IPS DF 6.9 (cell line): ENCODE measurements at places on chromosomes 3 and 15.

DNA sequence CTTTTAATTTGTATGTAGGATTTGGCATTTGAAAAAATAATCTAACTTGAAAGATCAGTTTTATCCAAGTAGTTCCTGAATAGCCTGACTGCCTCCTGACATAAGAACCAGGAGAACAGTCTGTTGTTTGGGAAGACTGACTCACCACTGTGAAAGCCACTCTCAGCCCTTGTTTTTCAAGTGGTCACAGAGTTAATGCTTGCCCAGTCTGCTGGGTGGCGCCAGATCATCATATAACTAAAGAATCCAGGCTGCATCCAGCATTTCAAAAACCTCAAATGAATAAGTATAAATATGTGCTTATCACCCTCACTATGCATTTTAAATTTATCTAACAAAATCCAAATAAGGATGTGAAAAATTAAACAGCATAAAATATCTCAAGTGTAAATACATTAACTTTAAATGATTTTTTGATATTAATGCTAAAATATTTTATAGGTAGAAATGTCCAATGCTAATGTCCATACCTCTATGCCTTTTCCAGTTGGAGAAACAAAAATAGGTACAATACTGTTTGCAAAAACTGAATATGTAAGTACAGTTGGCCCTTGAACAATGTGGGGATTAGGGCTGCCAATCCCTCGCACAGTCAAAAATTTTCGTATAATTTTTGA is 26.9 kb upstream of the ZBBX start:
- no peaks in the 10 kb centered on the region for H3K36me3 ChIP-seq
- H3K4me3 ChIP-seq, result no peak overlapping the region
- H3K27me3 ChIP-seq, result no peaks in the 10 kb centered on the region
- DNase-seq, result peak; percentile 55
- H3K27ac ChIP-seq, result no peak overlapping the region
- no peaks in the 10 kb centered on the region for H3K4me1 ChIP-seq

DNA sequence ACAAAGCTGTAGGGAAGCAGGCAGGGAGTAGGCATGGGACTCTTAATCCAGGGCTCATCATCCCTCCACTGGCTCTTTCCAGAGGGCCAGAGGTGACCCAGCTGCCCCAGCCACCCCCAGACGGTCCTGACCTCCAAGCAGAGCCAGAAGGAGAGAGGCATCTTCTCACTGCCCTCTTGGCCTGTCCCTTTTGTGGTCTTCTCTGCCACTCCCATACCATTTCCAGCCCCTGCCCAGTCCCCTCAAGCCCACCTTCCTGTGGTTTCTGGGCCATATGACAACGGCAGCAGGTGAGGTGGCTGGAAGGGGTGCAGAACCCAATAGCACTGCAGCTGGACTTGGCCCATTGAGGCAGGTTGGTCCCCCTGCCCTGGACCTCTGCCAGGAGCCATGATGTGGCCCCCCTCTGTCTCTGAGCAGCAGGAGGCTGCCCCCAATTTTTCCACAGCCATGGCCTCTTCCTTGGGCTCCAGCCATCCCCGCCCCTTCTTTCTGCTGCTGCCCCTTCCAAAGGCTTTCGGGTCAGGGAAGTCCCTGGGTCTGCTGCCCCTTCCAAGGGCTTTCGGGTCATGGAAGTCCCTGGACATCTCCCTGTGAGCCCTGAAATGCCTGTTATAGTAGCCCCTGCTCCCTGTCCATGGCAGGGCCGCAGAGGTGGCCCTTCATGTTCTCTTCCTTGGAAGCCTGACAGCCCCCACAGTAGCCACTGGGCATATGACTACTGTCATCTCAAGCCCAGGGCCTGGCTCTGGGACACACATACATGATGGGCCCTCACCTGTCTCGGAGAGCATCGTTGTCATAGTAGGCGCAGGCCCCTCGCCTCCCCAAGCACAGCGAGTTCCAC is 39.5 kb upstream of the RAB6B start:
- no peak overlapping the region for H3K4me3 ChIP-seq
- no peaks in the 10 kb centered on the region for H3K27me3 ChIP-seq
- no peak for DNase-seq
- H3K27ac ChIP-seq, result no peak overlapping the region
- no peaks in the 10 kb centered on the region for H3K36me3 ChIP-seq
- H3K4me1 ChIP-seq, result no peaks in the 10 kb centered on the region

GRCh38 chr15:46961795-46962194 is 755.5 kb upstream of the SEMA6D start:
- H3K27me3 ChIP-seq, result no peaks in the 10 kb centered on the region
- H3K36me3 ChIP-seq, result no peaks in the 10 kb centered on the region
- H3K27ac ChIP-seq, result no peak overlapping the region
- no peak for DNase-seq

DNA sequence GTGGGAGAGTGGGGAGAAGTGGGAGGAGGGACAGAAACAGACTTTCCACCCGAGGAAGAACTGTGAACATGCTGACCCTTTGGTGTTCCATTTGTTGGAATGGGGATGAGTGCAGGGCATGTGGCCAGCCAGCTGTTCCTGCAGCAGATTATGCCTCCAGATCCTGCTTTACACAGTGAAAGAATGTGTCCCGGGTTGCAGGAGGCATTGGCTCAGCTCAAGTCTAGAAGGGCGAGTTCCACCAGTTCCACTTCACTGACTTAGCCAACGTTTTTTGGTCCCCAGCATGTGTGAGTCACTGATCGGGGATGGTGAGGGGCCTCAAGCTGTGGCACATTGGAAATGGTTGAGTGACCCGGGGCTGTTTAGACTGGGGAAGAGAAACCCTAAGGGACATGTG is 307.0 kb upstream of the ROPN1 start:
- no peaks in the 10 kb centered on the region for H3K4me1 ChIP-seq
- H3K27ac ChIP-seq, result no peak overlapping the region
- no peak for DNase-seq
- H3K27me3 ChIP-seq, result no peaks in the 10 kb centered on the region
- H3K36me3 ChIP-seq, result no peaks in the 10 kb centered on the region

GRCh38 chr15:60781211-60781713 is 302.3 kb upstream of the ICE2 start:
- H3K4me1 ChIP-seq, result peaks cover 8% of the 10 kb centered on the region
- no peaks in the 10 kb centered on the region for H3K27me3 ChIP-seq
- H3K27ac ChIP-seq, result no peak overlapping the region
- DNase-seq, result no peak
- no peak overlapping the region for H3K4me3 ChIP-seq
- H3K36me3 ChIP-seq, result no peaks in the 10 kb centered on the region

DNA sequence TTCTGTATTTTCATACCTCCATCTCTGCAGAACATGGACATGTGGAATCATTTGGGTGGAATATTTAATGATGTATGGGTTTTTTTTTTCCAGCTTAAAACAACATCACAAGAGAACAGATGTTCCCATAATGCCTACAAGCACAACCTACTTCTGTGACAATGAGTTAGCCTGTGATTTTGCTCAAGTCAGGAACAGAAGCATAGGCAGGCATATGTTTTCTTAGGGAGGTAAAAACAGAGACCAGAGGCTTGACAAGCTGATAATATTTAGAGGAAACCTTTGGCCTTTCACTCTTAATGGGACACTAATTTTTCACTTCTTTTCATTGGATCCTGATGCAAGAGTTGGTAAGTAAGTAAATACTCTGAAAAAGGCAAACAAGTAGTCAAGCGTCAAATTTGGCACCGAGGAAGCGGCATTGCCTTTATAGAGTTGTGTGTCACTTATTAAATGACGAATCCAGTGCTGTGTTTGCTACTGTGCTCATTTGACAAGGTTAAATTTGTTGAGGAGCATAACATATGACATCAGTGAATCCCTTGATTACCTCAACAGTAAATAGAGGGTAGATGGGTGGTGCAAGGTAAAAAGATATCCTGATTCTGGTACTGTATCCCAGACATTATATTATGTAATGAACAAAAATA is 66.7 kb upstream of the RBMS3 start:
- no peak for DNase-seq
- no peak overlapping the region for H3K4me3 ChIP-seq
- no peaks in the 10 kb centered on the region for H3K4me1 ChIP-seq
- no peaks in the 10 kb centered on the region for H3K27me3 ChIP-seq

GRCh38 chr15:80578871-80579270 is 116.2 kb upstream of the ABHD17C start:
- DNase-seq, result no peak
- H3K4me1 ChIP-seq, result no peaks in the 10 kb centered on the region; the same call in 1 of the 2 replicates
- H3K36me3 ChIP-seq, result no peaks in the 10 kb centered on the region; the same call in 1 of the 2 replicates
- no peaks in the 10 kb centered on the region for H3K27me3 ChIP-seq

DNA sequence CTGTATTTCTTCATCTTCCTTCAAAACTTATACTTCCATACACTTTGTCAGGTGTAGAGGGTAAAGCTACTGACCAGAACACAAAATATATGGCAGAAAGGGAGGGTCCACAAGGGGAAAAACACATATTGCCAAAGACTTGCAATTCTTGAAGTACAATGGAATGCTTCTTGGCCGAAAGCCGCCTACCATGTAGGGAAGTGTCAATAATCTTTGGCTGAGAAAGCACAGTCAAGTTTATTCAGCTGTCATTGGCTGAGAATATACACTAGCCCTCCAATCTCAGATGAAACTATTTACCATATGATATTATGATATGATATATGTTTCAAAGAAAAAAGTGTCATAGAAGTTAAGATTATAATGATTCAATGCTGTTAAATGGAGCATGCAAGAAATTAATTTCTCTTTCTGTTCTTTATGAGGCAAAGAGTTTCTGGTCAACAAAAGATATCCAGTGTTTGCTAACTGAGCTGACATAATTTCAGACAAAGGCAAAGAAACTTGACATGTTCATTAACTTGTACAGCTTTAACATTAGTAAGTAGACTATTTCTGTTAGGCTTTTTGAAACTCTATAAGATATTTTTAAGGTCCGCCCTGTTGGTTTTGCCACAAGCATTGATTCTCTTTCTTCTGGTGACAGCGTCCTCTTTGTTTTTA is 89.0 kb upstream of the LPP start:
- H3K36me3 ChIP-seq, result no peaks in the 10 kb centered on the region
- H3K4me1 ChIP-seq, result no peaks in the 10 kb centered on the region
- DNase-seq, result no peak

DNA sequence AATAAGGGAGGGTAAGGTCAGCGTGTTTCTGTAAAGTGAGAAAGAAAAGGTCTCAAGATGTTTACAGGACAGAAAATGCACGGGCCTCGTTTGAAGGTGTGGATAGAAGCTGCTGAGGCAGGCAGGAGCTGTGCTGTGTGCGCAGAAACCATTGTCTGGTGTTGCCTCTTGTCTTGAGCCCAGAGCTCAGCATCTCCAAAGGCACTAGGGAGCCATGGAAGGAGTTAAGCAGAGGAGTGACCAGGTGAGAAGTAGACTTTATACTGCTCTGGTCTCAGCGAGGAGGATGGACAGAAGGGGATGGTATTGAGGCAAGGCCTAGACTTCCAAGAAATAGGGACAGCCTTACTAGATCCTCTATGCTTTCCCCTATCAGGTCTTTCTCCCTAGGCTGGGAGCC is 13.0 kb downstream of the CAND2 start:
- peaks cover 3% of the 10 kb centered on the region; the same call in 1 of the 2 replicates for H3K4me1 ChIP-seq
- H3K27me3 ChIP-seq, result no peaks in the 10 kb centered on the region
- H3K27ac ChIP-seq, result no peak overlapping the region
- H3K36me3 ChIP-seq, result peaks cover 2% of the 10 kb centered on the region; the same call in 1 of the 2 replicates
- H3K4me3 ChIP-seq, result no peak overlapping the region; the same call in 1 of the 2 replicates
- DNase-seq, result no peak

- H3K4me3 ChIP-seq, result no peak overlapping the region
- no peaks in the 10 kb centered on the region for H3K27me3 ChIP-seq
- DNase-seq, result no peak
- H3K4me1 ChIP-seq, result 0 out of 2 replicates have a peak, but pooled peaks cover 1% of the 10 kb centered on the region
- H3K27ac ChIP-seq, result no peak overlapping the region
These were observed 32.5 kb downstream of the GMNC start for GRCh38 chr3:190830031-190830430.
